ENCODE measurements at places on chromosomes 4 and X.

- no peak for DNase-seq
These were observed 10.0 kb downstream of the KCNE5 start for GRCh38 chrX:109614951-109615350.

GRCh38 chr4:145694929-145695328 lies 15.0 kb downstream of the C4orf51 start:
- DNase-seq = no peak

DNA sequence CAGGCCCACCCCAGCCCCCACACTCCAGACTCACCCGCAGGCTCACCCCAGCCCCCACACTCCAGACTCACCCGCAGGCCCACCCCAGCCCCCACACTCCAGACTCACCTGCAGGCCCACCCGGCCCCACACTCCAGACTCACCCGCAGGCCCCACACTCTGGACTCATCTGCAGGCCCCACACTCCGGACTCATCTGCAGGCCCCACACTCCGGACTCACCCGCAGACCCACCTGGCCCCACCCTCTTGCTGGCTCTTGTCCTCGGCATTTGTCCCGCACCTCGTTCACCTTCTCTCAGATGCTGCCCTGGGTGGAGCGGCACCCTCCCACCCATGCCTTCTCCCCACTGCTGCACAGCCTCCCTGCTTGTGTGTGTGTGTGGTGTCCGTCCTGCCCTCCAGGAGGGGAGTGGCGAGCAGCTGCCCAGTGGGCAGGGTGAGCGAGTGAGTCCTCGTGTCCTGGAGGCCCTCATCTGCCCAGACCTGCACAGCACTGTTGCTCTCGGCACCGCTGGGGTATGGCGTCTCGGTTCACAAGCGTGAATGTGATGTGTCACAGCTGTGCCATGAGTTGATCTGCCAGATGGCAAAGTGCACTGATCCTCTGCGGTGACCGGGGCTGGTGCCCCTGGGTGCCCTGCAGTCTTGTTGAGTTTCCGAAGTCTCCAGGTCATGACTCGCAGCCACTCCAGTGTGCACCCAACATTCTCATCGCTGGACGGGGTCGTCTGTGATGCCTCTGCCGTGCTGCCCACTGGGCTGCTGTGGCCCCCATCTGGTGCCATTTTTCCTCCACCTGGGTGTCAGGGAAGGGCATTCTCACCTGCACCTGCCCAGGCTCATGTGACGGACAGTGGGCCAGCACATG lies 27.7 kb downstream of the MAEA start:
- no peak for DNase-seq

- DNase-seq = no peak
These were observed 211.5 kb upstream of the MID1 start for GRCh38 chrX:10831716-10832502.

- no peak for DNase-seq
These were observed 92.2 kb downstream of the DCTD start for GRCh38 chr4:182825003-182825402.

DNA sequence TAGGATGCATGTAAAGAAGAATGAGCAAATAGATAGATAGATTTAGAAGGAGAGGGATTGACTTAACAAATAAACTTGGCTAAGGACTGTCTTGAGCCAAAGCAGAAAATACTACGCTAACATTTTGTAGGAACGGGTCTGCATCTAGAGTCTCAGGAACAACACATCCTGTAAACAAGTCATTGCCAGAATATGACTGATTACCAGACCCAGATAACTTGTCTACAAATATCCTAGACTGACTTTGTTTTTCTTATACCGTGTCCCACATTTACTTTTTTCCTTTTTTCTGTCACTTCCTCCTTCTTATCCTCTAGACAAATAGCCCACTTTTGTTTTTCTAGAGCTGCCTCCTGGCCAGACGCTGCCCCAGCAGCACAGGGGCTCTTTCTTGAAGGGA lies 393.6 kb downstream of the PDGFC start:
- no peak for DNase-seq

- no peak for DNase-seq
These were observed 62.7 kb upstream of the GPC4 start for GRCh38 chrX:133477986-133478385.

DNA sequence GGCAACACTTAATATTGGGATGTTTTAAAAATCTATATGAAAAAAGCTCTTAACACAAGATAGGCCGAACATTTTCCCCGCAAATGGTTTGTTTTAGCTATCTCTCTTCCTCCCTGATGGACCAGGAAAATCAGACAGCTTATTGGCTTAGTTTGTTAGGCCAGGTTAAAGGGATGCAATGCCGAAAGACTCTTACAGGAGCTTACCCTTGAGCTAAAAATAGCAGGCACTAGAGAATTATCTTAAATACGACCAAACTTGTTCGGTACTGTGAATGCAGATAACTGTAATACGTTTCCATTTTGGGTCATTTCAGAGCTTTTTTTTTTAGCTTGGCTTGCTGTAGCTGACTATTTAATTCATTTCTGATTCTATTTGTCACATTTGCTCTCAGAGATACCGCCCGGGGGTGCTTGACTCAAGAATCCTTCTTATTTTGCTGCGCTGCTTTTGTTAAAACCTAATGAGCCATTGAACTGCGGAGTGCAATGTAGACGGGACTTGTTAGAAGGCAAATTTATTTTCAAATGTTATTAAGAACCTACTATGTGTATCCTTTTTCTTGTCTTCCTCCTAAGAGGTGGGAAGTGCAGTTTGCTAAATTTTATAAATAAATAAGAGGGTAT lies 23.3 kb downstream of the PPARGC1A start:
- DNase-seq = no peak

DNA sequence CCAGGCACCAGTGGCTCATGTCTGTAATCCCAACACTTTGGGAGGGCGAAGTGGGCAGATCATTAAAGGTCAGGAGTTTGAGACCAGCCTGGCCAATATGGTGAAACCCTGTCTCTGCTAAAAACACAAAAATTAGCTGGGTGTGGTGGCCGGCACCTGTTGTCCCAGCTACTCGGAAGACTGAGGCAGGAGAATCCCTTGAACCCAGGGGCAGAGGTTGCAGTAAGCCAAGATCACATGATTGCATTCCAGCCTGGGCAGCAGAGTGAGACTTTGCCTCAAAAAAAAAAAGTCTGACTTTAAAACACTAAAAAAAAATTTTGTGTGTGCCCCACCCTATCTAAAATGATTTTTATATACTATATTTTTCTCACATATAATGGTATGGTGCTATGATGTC lies 26.2 kb upstream of the TMEM192 start:
- DNase-seq = no peak

GRCh38 chrX:107775000-107775733 lies 420 bp downstream of the TSC22D3 start:
- DNase-seq = no peak

GRCh38 chrX:67289055-67289499 lies 254.7 kb upstream of the AR start:
- no peak for DNase-seq

GRCh38 chr4:81418572-81418971 lies 53.1 kb downstream of the RASGEF1B start:
- DNase-seq = no peak

DNA sequence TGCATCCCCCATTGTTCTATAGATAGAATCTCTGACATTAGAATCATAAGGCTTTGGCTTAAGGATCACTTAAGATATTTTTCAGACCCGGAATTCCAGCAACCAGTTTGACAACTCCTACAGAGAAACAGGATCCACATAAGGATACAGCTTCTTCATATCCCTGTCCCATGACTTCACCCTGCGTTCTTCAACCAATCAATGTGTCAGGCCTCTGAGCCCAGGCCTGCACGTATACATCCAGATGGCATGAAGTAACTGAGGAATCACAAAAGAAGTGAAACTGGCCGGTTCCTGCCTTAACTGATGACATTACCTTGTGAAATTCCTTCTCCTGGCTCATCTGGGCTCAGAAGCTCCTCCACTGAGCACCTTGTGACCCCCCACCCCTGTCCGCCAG lies 85.1 kb downstream of the MFAP3L start:
- no peak for DNase-seq

DNA sequence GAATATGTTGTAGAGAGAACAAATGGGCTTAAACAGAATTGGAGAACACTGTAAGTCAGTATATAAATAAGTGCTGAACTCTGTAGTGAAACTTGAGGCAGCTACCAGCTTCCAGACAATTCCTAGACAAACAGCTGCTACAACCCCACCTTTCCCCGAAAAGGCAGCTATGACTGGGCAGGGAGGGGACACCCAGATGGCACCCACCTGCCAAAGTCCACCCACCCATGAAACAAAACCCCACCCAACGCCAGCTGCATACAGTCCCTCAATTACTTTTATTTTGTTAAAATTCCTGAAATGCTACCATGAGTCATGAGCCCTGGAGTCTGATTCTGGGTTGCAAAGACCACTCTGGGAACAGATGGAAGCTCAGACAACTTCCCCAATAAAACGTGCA lies 24.4 kb downstream of the RELL1 start:
- no peak for DNase-seq

Measured in activated CD8-positive, alpha-beta memory T cell treated with anti-CD3 and anti-CD28 coated beads for 48 hours (primary cell).